RPMI7951 (cell line): ENCODE measurements at places on chromosomes 4 and X.

GRCh38 chr4:164440199-164440598, 313.7 kb upstream of the SMIM31 start:
- DNase-seq, result no peak

DNA sequence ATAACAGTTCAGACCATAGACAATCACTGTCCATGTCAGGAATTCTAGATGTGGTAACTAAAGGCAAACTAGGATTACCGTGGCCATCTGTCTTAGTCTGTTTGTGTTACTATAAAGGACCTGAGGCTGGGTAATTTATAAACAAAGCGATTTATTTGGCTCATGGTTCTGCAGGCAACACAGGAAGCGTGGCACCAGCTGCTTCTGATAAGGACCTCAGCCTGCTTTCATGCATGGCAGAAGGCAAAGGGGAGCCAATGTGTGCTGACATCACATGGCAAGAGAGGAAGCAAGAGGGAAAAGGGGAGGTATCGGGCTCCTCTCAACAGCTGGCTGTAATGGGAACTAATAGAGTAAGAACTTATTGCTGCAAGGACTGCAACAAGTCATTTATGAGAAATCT, 376.7 kb downstream of the GPM6A start:
- peak; percentile 35 for DNase-seq

- DNase-seq, result peak; percentile 35
These were observed 48.6 kb downstream of the LRP2BP start for GRCh38 chr4:185346975-185347601.

GRCh38 chr4:62622089-62622488, 1422.0 kb downstream of the ADGRL3 start:
- DNase-seq, result no peak

DNA sequence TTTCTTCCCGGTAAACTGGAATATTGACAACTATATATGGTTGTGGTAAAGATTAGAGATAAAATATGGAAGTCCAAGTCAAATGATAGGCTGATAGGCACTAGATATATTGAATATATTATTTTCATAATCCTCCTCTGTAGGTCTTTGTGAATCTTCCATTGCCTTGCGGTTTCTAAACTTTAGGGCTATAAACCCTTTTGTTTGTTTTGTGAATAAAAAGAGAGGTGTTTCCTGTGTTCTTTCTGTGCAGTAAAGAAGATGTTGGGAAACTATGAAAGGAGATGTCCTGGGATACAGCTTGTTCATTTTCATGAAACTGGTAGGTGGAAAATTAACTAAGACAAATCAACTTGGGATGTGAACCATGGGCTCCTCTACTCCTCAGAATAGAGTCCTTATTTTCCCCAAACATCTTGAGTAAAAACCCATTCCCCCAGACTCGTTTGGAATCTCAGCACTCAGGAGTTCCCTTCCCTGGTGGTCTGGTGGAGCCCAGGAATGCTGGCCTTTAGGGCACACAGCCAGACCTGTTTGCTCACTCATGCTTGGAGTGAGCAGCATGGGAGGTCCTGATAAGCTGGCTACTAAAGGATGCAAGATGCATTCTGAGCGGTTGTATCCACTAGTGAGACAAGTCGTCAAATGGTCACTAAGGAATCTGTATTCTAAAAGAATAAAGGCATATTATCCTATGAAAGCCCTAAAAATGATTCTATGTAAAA, 22.2 kb downstream of the PRDM8 start:
- no peak for DNase-seq

DNA sequence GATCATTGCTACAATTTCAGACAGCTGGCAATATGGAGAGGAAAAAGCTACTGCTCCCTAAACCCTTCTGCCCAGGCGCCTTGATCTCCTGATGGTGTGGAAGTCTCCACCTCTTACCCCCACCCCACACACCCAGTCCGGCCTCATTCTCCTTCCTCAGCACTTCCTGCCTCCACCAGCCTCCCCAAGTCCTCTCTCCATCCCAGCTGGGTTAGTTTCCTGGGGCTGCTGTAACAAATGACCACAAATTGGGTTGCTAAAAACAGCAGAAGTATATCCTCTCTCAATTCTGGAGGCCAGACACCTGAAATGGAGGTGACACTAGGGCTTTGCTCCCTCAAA, 1.1 kb upstream of the CCNQ start:
- DNase-seq, result no peak

- DNase-seq, result no peak
These were observed 51.3 kb downstream of the PCDH19 start for GRCh38 chrX:100358766-100359165.

DNA sequence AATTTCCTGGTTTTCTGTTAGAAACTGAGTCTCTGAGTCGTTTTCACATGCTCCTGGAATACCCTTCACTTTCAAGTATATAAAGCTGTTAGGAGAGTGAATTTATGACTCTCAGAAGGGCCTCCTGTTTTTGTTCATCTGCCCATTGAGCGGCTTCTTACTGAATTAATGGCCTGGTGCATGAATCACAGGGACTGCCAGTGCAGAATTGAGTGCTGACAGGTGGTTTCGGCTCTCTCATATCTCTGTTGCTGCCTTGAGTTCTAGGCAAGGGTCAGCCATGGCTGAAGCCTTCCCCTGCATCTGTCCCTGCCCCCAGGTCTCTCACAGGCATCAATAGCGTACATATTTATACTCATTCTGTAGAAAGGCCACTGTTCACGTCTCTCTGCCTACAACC, 22.7 kb upstream of the SEPSECS start:
- no peak for DNase-seq

DNA sequence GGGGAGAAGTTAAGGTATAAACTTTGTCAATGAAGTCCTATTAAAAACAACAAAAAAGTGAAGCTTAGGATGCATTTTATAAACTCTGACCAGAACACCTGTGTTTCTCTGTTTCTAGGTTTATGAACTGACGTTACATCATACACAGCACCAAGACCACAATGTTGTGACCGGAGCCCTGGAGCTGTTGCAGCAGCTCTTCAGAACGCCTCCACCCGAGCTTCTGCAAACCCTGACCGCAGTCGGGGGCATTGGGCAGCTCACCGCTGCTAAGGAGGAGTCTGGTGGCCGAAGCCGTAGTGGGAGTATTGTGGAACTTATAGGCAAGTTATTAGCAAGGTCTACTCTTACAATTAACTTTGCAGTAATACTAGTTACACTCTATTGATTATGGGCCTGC, 46.6 kb downstream of the HTT start:
- DNase-seq, result no peak

GRCh38 chr4:6887591-6888371, 21.8 kb upstream of the TBC1D14 start:
- peak; percentile 96 for DNase-seq

GRCh38 chr4:57044279-57044678, 65.6 kb downstream of the POLR2B start:
- peak; percentile 93 for DNase-seq

DNA sequence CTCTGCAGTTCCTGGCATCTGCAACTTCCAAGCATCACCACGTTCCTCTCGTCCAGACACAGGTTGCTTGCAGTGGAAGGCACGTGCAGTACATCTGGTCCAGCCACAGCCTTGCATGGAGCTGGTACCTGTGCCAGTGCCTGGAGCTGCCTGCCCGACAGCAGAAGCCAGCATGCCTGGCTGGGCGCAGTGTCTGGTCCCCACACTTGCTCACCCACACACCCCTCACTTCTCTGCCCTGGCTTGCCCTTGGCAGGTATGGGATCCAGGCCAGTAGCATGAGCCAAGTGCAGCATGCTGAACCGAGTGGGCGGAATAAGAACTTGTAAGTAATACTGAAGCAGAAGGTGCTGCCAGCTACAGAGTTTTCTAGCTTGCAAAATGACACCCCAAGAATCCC, 39.9 kb downstream of the SH3BGRL start:
- DNase-seq, result no peak
